ENCODE measurements at places on chromosomes 11 and 22.

- DNase-seq = no peak
Observed at GRCh38 chr22:31947296-31947695, 3.0 kb downstream of the YWHAH start.

GRCh38 chr11:92804388-92804966 lies 165.0 kb upstream of the MTNR1B start:
- no peak for DNase-seq

GRCh38 chr22:44359496-44360110 lies 46.9 kb upstream of the SHISAL1 start:
- DNase-seq = no peak

- no peak for DNase-seq
Observed at GRCh38 chr11:28910926-28911325, 802.7 kb downstream of the METTL15 start.

- no peak for DNase-seq
Observed at GRCh38 chr11:19918302-19919049, 205.8 kb downstream of the NAV2 start.

- no peak for DNase-seq
Observed at GRCh38 chr22:17613280-17613679, 15.3 kb downstream of the ATP6V1E1 start.

- no peak for DNase-seq
Observed at GRCh38 chr11:65308281-65308891, 6.3 kb upstream of the CDC42EP2 start.

DNA sequence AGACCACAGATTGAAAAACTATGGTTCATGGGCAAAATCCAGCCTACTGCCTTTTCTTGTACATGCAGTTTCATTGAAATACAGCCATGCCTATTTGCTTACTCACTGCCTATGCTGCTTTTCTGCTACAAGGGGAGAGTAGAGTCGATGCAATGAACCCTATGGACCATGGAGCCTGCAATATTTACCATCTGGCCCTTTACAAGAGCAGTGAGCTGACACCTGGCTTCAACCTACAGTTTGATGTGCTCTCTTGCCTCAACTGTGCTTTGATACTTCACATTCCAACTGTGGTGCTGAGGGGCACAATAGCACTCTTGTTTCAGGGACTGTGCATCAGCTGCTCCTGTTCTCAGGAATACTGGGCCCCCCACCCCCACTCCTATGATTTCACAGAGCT lies 239.5 kb upstream of the SORL1-AS1 start:
- DNase-seq = no peak

DNA sequence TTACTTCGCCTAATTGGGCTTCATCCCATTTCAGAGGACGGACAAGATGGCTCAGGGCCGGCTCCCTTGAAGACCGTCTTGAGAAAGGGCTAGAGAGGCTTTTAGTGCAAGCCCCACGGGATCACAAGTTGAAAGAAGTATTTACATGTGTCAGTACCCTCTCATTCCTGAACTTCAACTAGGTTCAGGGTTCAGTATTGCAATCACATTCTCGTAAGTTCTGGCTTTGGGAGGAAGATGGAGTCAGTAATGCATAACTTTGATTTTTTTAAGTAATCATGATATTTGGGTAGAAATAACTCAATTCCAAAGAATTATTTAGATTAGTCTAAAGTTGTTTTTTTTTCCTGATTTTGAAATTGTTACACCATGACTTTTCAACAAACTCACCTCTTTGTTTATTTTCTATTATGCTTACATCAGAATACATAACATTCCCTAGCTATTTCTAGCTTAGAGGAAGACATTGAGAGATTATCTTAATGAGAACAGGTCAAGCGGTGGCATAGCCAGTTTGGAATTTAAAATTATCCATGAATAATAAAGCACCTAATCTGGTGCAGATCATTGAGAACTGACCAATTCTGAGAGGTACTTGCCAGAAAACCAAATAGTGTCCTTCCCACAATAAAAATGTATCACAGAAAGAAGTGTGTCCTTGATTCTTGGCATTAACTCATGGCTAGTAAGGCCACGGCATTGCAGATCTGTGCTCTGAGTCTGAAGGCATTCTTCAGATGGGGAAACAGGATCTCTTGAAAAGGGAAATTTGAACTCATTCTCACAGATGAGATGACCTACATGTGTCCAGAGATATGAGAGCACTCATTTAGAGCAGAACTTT lies 92.1 kb upstream of the BLID start:
- no peak for DNase-seq

DNA sequence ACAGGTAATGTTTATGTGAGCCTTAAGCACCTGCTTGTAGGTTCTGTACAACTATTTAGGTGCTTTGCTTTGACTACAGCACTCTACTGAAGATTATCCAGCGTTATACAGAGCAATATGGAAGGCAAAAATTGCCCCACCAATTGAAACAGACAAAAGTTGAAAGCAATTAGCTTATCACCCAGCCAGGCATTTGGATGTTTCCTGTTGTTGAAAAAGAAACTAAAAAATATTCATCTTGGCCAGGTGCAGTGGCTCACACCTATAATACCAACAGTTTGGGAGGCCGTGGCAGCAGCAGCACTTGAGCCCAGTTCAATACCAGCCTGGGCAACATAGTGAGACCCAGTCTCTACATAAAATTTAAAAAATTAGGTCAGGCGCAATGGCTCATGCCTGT lies 18.5 kb downstream of the ATL3 start:
- DNase-seq = no peak

DNA sequence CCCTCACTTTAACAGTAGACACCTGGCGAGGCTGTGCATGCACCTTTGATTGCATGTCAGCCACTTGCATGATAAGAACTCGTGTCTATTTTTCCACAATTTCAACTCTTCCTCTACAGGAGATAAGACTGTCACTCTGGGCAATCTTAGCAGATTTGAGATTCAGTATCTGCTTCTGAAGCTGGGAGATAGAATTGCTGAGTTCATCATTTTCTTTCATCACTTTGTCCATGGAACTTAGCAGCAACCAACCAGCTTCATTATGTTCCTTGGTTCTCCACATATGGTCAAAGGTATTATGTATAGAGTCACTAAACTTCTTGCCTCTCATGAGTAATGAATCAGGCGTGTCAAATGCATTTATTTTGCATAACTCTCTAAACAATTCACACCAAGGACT lies 17.1 kb downstream of the MTNR1B start:
- DNase-seq = no peak

DNA sequence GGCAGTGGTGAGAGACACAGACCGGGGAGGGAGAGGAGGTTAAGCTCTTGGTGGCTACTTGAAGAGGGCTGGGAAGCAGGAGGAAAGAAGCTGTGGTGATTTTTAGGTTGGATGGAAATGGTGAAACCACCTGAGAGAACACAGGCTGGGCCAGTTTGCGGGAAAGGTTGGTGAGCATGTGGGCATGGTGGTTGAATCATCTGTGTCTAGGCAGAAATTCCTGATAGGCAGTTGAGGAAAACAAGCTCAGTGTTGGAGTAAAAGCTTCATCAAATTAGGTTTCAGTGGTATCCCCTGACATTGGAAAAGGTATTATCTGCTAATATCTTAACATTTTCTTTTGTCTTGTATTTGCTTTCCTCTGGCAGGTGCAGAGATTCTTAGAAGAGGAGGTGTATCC lies 4.3 kb upstream of the SGSM3 start:
- DNase-seq = no peak

- no peak for DNase-seq
Observed at GRCh38 chr22:39689421-39689820, 118.9 kb downstream of the CACNA1I start.

DNA sequence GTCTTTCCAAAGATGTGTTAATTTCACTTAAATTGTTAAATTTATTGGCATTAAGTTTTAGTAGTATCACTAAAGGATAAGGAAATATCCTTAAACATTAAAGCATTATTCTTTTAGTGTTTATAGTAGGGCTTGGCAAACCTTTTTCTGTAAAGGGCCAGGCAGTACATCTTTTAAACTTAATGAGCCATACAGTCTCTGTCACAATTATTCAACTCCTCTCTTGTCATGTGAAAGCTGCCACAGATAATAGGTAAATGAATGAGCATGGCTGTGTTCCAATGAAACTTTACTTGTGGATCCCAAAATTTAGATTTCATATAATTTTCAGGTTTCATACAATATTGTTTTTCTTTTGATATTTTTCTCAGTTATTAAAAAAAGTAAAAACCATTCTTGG lies 268.2 kb upstream of the C11orf87 start:
- no peak for DNase-seq

GRCh38 chr11:8219257-8220021 lies 44.2 kb downstream of the LMO1 start:
- no peak for DNase-seq

DNA sequence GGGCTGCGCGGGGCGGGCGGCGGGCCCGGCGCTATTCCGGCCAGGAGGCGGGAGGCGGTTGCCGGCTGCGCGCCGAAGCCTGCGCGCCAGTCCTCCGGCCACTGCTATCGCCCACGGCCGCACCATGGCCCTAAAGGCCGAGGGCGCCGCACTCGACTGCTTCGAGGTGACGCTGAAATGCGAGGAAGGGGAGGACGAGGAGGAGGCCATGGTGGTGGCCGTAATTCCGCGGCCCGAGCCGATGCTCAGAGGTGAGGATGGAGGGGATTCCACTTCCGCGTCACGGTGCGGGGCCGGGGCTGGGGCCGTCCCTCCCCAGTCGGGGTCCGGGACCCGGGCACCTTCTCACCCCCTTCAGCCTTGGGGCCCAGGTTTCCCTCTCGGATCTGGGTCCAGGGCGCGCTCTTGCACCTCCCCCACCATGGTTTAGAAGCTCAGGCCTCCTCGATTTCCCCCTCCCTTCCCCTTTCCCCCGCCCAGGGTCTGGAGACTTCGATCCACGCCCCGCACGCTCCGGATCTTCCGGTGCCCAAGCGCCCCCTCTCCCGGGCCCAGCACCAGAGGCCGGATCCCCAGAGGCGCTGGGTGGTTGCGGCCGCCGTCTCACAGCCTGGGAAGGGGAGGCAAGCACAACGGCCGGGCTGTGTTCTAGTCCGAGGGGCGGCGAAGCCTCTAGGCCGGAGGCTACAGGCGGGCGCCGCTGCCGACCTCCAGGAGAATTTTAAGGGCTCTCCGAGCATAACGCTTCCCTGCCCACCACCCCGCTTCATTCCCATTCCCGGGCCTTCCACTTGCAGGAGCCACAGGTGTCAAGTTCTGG lies 517 bp downstream of the SPINDOC start:
- no peak for DNase-seq

DNA sequence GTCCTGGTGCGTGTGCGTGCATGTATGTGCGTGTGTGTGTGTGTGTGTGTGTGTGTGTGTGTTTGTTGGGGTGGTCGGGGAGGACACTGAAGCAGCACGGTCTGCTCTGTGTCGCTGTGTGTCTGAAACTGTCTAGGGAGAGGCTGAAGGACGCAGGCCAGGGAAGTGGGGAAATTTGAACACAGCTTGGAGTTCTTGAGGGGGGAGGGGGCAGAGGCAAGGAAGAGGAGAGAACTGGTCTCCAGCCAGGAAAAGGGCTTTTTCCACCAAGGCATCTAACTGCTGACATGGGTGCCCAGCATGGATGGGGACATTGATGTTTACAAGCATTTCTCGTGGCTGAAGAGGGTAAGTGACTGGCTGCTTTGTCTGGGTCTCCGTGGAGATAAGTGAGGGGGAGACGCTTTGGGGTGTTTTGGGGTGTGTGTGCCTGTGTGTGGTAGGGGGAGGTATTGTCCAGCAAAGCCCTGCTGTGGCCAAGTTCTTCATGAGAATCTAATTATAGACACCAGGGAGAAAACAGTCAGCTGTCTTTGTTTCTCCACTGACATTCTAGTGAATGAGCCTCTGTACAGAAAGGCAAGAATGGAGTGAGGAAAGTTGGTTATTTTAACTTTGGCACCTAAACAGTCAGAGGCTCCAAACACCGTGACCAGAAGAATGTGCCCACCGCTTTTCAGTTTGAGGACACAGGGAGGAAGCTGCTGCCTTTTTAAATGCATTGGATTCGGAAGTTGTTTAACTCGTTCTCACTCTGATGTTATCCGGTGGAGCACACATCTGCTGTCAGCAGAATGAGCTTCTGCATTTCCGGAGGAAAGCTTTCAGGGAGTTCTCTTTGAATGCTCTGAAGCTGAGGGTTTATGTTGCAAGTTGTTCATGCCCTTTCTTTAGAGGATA lies 63.7 kb downstream of the PPFIBP2 start:
- no peak for DNase-seq

DNA sequence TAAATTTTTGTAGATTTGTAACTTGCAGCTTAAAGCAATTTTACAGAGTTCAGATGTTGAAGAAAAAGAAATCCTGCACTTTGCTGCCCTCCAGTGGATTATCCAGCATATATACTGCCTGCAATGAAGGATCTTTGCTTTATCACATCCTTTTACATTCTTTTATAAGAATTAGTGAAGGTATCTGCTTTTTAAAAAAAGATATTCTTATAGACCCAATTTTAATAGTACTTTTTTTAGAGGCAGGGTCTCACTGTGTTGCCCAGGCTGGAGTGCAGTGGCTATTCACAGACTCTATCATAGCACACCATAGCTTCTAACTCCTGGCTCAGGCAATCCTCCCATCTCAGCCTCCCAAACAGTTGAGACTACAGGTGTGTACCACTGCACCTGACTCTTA lies 60.7 kb downstream of the TTC17 start:
- DNase-seq = no peak
